Frontal cortex (tissue), 4 donors: ENCODE measurements at places on chromosomes 7 and 10. TPM values are rescaled to one million over a fixed set of nuclear protein-coding genes. Genes with fewer than 3 reads are reported as not detected.

DNA sequence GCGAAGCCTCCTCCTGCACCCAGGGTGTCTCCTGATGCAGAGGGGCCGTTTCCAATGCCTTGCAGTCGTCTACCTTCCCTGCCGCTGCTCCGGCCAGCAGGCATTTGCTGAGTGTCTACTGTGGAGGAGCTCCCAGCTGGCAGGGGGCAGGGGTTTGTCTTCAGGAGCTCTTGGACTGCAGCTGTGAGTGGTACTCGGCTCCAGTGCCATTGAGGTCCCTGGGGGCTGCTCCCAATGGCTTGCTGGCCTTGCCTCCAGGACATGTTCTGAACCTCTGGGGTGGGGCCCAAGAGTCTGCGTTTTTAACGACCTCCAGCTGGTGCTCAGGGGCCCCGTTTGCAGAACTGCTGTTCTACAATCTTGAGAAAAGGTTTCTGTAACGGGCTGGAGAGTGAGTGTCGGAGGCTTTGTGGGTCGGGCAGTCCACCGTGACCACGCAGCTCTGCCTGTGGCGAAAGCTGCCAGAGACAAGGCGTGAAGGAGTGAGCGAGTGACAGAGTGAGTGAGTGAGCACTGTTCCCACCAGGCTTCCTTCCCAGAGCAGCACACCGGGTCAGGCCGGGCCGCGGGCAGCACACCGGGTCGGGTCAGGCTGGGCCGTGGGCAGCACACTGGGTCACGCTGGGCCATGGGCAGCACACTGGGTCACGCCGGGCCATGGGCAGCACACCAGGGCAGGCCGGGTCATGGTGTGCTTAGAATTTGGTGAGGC lies 520.2 kb downstream of the PTPRN2 start:
- no peak for DNase-seq

GRCh38 chr7:133859871-133860450 lies 267.2 kb upstream of the LRGUK start:
- DNase-seq = no peak

DNA sequence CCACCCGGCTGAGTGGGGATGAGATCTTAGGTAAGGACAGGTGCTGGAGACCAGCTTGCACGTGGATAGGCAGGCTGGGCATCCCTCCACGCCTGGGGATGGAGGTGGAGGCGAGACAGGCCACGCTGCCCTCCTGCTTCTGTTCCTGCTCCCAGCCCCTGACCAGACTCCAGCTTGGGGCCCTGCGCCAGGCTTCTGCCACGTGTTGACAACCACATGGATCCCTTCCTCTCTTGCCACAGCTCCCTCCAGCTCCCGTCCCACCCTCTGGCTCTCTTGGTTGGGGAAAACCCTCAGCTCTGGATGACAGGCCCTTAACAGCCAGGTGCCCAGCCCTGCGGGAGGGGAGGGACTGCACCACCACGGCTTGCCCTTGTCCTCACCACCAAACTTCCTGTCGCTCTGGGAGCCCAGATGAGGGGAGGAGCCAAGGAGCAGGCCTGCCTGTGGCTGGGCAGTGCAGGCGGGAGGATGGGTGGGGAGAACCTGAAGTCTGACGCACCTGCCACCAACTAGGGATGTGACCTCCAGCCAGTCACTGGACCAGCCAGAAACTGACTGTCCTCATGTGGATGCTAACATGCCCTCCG lies 36.0 kb downstream of the KCNH2 start:
- no peak for DNase-seq

GRCh38 chr10:4241724-4242345 lies 456.8 kb upstream of the KLF6 start:
- no peak for DNase-seq

- no peak for DNase-seq
These were observed 2.3 kb upstream of the HOXA13 start for GRCh38 chr7:27202018-27202861.

DNA sequence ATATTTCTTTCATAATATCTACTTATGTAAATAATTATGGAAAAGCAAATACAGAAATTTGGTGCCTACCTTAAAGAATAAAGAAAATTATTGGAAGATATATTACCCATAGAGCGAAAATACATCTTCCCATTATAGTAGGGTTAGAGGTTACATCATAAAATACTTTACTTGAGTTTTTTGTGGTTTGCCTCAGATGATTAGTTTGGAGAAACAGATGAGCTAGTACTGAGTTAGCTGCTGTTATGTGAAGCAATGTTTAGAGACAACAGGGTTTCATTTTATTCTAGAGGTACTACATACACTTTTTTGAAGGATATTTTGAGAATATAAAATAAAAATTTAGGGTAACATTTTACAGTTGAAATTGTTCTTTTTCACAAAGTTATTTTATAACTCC lies 2.9 kb upstream of the MLLT10 start:
- no peak for DNase-seq

DNA sequence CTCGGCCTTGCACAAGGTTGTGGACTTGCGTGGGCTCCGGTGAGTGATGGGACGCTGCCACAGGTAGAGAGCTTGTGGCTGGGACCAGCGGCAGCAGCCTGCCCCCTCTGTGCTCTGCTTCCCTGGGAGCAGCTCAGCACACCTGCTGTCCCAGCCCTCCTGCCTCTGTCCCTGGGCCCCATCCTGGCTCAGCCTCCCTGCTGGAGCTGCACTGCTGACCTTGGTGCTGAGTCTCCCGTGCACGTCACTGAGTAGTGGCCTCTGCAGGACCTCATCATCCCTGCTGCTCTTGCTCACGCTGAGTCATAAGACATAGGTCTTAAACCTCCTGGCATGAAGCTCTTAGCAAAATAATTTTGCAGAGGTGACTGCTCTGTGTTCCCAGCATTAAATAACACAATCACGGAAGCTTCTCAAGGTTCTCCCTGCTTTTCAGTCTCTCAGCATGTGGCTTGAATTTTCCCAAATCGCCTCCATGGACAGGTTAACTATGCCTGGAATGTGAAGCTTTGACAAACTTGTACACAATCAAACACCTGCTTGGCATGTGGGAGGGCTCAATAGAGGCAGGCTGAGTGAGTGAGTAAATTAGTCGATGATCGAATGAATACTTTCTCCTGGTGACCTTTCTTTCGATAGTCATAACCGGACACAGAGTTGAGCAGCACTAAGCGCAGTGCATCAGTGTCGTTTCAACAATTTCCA lies 63.8 kb upstream of the NPS start:
- DNase-seq = no peak

CPED1 gene
- total RNA-seq = 3.3 TPM

LSM8 gene
- 97.0 TPM for total RNA-seq

C7orf33 gene
- total RNA-seq = not detected

CACNB2 gene
- total RNA-seq = 10.6 TPM
